ENCODE measurements at places on chromosomes 16 and 17.

GRCh38 chr16:82071421-82071820 lies 36.4 kb downstream of the HSD17B2 start:
- DNase-seq = no peak

DNA sequence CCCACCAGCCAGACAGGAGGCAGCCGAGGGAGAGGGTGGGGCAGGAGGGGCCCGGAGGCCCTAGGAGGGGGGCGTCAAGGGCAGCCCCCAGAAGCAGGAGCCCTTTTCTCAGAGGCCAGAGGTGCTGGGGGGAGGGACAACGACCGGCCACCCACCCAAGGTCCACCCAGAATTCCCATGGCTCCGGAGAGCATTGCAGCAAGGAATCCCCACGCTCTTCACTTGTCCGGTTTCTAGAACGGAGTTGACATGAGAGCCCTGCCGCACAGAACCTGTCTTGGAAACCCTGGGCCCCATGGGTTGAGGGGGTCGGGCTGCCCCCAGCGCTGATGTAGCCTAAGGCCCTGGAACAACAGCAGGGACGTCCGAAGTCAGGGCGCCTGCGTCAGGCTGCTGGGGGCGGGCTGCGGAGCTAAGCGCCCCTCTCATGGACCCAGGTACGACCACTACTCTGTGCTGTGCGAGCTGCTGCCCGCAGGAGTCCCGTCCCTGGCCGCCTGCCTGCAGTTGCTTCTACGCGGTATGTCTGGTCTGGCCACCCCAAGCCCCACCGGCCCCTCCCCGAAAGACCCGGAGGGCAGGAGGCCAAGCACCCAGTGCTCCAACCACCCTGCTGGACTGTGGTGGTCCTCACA lies 11.2 kb downstream of the CYBC1 start:
- no peak for DNase-seq

GRCh38 chr17:42680331-42680808 lies 1.3 kb downstream of the CCR10 start:
- DNase-seq = no peak

DNA sequence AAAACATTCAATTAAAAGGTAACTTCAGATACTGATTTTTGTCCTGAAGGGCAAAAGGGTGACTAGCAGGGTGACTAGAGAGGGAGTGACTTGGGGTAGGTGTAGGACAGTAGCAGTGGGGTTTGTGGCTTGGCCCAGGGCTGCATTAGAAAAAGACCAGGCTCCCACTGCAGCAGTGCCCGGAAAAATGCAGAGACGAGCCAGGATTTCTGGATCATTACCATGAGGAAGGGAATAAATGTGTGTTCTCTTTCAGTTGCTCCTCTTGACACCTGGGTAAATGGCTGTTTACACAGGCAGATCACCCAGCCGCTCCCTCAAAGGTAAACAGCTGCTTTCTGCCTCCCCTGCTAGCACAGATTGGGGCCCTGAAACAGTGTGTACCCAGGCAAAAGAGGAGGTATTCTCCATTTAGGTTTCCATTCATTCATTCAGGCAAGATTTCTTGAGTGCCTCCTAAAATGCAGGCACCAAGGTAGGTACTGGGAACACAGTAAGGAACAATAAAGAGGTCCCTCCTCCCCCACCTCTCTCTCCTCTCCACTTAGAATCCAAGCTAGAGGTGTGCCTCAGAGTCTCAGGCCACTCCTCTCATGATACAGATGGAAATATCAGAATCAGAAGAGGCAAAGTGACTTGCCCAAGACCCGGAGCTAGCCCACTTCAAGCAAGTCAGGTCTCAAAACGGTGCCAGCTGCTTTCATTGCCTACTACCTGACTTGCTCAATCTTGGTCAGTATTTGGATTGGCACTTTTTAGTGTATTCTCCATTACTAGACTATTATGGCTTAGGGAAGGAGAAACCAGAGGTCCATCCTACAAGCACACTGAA lies 15.2 kb upstream of the TOX3 start:
- no peak for DNase-seq

GRCh38 chr17:69725146-69725545 lies 310.6 kb downstream of the MAP2K6 start:
- no peak for DNase-seq

All from activated T-helper 9 cell treated with anti-CD3 and anti-CD28 coated beads, Interleukin-2, amount 50 U/mL, for 16 hours (primary cell).